ENCODE measurements at places on chromosomes 4 and X.

DNA sequence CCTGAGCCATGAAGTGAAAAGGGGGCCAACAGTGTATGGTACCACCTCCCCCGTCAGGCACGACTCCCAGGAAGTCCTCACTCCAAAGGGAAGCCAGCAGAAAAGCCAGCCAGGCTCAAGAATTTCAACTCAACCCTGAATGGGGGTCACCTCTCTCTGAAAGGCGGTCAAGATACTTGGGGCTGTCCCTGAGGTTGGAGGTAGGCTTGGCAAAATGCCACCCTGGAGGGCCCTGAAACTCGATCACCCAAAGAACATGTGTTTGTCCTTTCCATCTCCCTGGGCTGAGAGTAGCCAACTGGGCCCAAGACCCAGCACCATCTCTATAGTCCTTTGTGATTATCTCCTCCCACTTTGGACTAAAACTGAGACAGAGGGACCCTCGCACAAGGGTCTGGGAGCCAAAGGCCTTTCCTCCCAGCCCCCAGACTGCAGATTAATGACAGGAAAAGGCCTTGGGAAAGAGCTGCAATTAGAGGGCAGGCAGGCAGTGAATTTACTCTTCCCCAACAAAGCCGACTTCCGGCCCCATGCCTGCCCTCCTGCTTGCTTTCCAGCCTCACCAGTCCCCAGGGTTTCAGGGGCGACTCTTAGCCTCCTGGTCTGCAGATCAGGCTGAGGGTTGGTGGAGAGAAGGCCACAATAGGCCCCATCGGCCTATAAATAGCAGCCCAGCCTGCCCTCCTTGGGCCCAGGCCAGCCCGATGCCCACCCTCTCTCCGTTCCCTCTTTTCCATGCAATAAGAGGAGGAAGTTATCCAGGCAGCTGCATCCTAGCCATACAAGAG lies 5.6 kb downstream of the SASH3 start:
- DNase-seq: no peak

GRCh38 chr4:156238171-156238570 lies 284.5 kb upstream of the CTSO start:
- no peak for DNase-seq

DNA sequence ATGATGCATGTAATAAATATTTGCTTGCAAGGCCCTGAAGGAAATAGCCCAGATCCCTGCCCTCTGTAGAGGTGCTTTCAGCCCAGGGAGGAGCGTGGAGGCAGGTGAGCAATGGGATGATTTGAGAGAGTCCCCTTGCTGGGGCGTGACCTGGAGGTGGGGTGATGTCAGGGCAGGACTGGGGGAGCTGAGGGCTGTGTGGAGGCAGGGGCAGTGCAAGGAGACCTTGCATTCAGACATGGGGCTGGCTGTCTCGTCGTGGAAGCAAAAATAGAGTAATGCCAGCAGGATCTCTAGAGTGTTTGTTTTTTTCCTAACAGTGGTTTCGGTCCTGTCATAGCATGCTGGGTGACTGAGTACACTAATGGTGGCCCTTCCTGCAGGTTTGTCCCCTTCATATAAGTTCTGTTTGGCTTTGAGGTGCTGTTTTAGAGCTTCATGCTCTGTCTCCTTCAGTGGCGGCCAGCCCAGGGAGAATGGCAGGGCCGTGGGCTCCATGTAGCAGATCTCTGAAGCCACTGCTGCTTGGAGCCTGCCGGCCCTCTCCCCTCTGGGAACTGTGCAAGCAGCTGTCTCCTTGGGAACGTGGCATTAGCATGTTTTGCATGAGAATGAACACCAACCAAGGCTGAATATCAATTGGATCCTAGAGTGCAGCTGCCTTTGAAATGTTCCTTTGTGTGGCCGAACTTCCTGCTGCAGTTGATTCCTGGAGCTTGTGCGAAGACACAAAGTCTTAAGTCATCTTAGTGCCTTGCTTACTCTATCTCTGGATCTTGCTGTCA lies 39.3 kb upstream of the CLDN34 start:
- DNase-seq: no peak

DNA sequence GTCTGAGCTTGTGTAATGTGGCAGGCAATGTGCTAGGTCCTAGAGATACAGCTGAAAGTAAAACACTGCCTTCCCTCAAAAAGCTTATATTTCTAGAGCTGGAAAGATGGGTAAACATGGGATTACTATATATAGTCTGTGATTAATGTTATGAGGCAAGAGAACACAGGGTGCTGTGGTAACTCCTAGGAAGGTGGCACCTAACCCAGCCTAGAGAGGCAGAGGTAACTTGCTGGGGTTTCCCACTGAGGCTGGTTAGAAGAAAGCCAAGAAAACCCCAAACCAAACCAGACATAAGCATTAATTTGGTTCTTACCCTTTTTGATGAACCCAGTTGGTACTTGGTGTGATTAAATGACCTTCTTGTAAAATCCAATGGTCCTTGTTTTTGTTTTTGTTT lies 315.0 kb downstream of the PPP1R2C start:
- DNase-seq: no peak

- DNase-seq: no peak
Measured at GRCh38 chr4:85779165-85779564, 304.2 kb downstream of the ARHGAP24 start.

DNA sequence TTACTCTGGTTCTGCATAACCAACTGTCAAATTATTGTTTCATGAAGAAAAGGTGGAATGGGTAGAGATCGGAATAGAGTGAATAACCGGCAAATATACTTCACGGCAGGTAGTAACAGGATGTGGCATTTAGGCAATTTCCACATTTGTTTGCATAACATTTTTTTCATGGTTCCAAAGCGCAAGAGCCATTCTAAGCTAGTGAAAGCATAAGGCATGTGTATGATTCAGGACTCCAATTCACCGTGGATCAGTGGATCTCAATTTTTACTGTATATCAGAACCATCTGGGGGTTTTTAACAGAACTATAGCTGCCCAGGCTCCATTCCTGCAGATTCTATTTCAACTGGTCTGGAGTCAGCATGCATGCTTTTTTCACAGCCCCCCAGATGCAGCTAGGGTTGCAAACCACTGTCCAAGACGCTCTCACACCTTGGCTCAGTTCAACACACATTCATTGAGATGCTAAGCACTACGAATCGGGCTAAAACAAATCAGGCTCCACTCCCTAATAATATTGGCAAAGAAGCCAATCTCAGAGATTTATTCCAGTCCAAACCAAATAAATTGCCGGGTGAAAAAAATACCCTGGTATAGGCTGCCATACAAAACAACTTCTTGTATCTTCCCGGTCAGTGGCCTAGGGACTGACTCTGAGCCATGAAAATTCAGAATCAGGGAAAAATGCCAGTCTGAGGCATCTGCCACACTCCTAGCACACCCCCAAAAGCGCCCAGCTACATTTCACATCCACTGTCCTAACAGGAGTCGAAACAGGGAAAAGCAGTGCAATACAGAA lies 30.0 kb downstream of the AFAP1 start:
- DNase-seq: no peak

DNA sequence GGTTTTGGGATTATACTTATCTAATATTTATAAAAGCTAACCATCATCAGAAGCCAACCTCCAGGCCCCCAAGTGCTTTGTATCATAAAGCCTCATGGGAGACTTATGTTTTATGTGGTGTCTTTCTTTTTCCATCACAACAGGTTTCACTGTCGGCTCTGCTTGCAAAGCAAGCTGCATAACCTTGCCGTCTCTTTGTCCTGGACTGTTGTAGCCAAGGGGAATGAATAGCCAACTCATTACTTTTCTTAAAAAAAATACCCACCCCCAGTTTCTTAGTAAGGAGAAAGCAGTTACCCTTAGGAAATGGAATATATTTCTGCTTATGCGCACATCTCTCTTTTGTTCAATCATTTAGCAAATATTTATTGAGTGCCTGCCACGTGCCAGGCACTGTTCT lies 40.7 kb downstream of the FAM184B start:
- no peak for DNase-seq

GRCh38 chr4:71553605-71554004 lies 214.8 kb downstream of the SLC4A4 start:
- DNase-seq: no peak

DNA sequence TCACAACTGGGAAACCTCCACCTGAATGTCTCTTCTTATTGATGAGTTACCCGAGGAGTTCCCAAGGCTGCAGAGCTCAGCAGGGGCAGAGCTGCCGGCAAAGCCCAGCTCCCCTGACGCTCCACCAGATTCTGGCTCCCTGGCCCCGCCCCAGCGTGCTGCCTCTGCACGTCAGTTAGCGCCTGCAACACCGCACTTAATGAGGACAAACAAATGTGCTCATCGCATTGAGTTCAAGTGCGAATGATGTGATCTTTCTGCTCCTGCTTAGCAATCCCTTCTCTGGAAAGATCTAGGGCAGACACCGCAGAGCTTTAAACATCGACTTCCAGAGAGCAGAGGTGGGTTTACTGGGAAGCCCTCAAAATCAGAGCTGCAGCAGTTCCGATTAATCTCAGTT lies 55.5 kb upstream of the FBXW7 start:
- DNase-seq: peak; percentile 16

- no peak for DNase-seq
Measured at GRCh38 chrX:112355931-112356330, 273.4 kb upstream of the TRPC5 start.

GRCh38 chr4:121514443-121514842 lies 133.6 kb upstream of the QRFPR start:
- DNase-seq: no peak

DNA sequence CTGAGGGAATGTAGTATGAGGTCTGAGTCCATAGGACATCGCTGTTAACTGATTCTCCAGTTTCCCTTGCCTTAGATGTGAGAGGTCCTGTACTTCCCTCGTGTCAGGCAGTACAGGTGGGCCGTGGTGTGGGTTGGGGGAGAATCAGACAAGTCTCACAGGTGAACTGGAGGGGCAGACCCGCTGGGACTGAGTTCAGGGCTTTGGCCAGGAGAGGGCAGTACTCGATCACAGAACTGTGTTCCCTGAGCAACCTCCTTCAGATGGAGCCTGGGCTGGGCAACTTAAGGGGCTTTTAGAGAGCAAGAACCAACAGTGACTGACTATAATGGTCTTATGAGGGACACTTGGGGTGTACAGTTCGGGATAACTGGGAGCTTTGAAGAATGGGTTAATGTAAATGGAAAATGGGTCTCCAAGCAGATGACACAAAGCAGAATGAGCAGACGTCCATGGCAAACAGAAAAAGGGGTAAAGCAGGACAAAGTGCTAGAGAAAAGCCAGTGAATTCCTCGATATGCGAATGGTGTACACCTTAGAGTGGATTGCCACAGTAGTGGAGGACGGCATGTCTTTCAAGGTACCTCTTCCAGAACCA lies 83.6 kb downstream of the CCNG2 start:
- peak; percentile 12 for DNase-seq

- no peak for DNase-seq
Measured at GRCh38 chr4:13981499-13981898, 354.0 kb upstream of the BOD1L1 start.

DNA sequence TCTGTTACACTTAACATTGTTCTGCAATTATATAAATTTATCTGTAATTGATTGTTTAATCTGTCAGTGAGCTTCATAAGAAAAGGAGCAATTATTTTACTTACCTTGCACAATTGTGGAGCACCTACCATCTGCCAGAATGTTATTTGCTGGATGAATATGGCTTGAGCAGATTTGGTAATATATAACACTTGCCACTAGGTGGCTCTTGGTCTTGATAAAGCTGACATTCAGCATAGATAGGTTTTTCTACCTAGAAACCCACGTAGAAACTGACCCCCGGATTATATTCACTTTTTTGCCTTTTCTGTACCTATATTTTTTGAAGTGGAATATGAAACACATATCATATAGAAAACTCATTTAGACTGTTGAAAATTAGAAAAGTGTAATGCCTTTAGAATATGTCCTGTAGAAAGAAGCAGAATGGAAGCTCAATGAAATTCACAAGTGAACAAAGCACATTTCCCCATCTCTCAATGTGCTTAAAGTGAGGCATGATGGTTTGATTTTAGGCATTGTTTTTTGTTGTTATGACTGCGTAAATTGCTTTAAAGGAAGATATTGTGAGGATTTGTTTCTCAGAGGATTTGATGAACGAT lies 9.5 kb downstream of the RBPJ start:
- peak; percentile 41 for DNase-seq

- no peak for DNase-seq
Measured at GRCh38 chr4:169362607-169363006, 91.9 kb upstream of the SH3RF1 start.

GRCh38 chr4:3342182-3342854 lies 49.5 kb downstream of the RGS12 start:
- no peak for DNase-seq

DNA sequence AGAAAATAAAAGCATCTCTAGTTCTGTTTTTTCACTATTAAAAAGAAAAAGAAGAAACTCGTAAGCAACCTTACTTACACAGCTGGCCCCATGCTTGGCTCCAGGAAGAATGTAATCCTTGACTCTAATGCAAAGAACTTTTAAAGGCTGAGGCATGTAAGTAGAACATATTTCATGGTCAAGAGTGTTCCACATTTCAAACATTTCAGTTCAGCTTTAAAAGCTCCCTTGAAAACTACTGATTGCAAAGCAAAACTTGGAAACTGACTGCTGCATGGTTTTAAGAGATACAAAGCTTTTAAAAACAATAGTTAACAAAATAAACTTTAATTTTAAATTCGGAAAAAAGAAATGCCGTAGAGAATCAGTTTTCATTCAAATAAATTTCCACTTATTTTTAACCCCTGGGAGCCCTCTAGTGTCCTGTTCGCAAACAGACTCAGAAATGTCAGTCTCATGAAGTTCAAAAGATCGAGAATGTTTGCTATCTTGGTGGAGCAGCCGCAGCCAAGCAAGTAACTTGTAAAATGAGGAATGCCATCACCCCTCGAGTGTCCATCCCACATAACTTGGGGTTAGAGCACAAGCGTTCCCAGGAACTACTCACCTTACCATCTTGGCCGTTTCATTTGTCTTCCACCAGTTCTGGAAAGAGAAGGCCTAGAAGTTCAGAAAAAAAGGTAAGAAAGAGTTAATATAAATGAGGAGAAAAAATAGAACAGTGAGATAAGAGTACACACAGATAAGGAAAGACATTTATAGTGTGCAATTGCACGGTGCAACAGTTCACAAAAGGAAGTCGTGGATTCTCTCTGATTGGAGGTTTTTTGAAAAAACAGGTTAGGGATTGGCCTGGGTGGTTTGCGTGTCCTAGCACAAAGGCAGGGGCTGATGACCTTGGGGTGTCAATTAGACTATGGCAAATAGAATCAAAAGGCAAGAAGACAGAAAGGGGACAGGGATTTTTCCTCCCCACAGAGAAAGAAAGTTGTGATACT lies at the start of gene GASK1B:
Gene GASK1B, minus strand, starts transcription at position 765 of the 998 bp plus-strand sequence. CDS start 1,650 bp downstream, outside the sequence.
- DNase-seq: no peak

DNA sequence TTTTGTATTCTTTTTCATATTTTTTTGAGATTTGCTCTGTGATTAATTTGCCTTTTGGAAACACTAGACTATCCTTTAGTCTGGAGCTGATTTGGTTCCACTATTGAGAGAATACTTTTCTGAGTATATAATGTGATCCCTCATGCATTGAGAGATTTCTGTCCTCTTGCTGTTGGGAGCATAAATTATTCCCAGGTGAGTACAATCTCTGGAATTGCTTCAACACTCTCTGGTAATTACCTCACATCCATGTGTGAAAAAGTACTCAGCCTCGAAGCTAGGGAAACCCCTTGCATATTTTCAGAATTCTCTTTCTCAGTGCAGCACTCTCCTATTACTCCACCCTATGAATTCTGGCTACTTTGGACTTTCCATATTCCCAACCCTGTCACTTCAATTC lies 550.0 kb downstream of the RAPGEF2 start:
- no peak for DNase-seq

Measured in central memory CD4-positive, alpha-beta T cell (primary cell).